ENCODE measurements at places on chromosomes 5 and 9. TPM values are rescaled to one million over a fixed set of nuclear protein-coding genes. Genes with fewer than 3 reads are reported as not detected.

GRCh38 chr5:83097689-83098231 is 20.4 kb downstream of the XRCC4 start:
- DNase-seq = no peak

GRCh38 chr9:96027251-96028131 is 152.0 kb downstream of the ERCC6L2 start:
- peak; percentile 63 for DNase-seq

DNA sequence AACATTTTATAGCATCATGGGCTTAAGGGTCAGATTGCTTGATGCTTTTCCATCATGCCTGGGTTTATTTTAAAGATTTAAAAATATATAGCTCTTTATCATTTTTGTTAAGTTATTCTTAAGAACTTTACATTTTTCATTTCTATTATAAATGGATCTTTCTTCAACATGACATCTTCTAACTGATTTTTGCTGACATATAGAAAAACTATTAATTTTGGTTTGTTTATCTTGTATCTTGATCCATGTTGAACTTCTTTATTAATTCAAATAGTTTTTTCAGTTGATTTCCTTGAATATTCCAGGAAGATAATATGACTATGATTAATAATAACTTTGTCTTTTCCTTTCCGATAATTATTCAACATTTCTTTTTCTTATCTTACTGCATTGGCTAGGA is 237.9 kb upstream of the CLINT1 start:
- no peak for DNase-seq

- DNase-seq = no peak
These were observed 8.3 kb downstream of the ITGA2 start for GRCh38 chr5:52997424-52997823.

GRCh38 chr5:66207800-66208561 is 63.9 kb downstream of the SREK1 start:
- DNase-seq = peak; percentile 97

DNA sequence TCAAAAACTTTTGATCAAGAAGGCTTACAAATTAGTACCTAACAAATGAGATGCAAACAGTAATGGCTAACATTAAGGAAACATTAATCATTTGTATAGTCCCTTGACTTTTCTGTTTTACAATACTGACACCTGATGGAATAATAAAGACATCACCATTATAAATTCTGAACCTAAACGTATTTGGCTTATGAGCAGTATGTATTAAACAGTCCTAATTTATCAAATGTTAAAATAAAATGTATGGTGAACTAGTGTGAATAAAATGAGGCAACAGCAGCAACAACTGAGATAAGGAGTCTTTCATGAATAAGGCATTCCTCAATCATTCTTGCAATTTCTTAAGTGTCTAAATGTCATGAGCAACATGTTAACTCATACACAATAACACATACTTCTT is 6.0 kb downstream of the PUM3 start:
- DNase-seq = no peak

GRCh38 chr9:131259916-131260597 is 16.3 kb downstream of the FAM78A start:
- no peak for DNase-seq

GRCh38 chr9:13331320-13331719 is 51.8 kb upstream of the MPDZ start:
- no peak for DNase-seq

GRCh38 chr5:175751369-175751768 is 93.5 kb downstream of the HRH2 start:
- DNase-seq = no peak

DNA sequence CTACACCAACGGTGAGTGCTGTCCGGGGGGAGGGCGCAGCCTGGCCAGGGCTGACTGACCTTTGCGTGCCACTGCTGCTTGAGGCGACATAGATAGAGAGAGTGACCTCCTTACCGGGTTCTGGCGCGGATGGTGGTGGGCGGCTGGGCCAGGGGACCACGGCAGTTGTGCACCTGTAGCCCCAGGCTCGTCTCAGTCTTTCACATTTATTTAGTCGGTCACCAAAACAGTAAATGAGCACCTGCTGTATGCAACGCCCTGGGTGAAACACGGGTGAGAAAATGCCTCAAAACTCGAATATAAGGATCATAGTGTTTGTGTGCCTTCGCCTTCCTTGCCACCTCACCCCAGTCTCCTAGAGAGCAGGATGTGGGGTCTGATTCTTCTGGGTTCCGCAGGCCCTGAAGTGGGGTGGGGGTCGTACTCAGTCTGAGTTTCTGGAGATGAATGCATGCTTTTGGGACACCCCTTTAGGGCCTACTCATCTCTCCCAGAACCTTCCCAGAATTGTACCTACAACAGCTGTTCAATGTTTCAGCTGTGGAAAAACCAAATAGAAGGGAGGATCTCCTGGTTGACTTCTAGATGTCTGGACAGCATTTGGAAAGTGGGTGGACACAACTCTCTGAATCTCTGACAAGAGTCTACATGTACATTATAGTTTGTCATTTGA is 714 bp downstream of the SEC24A start:
- peak; percentile 52 for DNase-seq

GRCh38 chr9:123176949-123177348 is 91.4 kb downstream of the STRBP start:
- DNase-seq = no peak

- no peak for DNase-seq
These were observed 65.3 kb downstream of the CFAP95 start for GRCh38 chr9:69885931-69886330.

DNA sequence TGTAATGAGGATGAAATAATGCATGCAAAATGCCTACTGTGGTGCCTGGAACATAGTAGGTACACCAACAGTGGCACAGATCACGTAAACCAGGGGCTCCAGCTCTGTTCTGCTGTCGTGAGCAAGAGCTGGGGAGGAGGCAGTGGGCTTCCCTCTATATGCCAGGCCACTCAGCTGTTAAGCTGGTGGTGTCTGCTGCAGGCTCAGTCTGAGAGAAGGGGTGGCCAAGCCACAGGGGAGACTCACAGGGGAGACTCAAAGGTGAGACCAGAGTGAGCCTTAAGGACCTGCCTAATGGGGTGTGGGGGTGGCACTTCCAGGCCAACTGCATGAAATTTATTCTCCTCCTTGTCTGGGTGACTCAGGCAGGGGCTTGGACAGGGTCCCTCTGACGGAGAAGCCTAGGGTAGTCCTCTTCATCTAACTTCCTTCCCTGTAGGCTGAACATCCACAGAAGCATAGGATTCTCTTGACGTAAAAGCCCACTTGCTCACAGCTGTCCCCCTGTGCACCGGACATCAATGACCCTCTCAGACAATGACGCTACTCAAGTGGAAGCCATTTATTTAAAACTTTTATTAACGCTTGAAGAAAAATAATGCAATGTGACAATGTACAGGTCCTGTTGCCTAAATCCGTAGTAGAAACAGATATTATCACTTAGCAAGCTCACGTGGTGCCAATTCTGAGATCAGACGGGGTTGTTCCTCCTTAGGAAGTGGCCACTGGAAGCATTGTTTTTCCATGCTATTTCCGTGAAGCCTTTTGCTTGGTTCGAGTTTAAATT is 13.9 kb downstream of the STC2 start:
- DNase-seq = no peak

- DNase-seq = no peak
These were observed 33.3 kb downstream of the NKX2-5 start for GRCh38 chr5:173201636-173202265.

DNA sequence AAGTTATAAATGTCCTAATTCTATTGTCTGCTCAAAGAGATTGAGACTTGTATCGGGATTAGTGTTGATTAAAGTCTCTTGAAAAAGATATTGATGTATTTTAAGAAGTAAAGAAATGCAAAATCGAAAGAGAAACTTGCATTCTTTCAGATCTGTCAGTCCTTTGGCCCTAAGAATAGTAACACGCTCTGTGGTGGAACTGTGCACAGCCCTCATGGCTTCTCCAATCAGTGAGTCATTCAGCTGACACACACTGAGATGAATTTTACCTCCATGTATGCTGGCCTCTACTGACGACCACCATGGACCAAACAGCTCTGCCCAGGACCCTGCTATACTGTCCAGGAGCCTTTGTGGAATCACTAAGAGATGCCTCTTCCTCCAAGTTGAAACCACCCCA is 232.4 kb downstream of the ESM1 start:
- DNase-seq = no peak

DNA sequence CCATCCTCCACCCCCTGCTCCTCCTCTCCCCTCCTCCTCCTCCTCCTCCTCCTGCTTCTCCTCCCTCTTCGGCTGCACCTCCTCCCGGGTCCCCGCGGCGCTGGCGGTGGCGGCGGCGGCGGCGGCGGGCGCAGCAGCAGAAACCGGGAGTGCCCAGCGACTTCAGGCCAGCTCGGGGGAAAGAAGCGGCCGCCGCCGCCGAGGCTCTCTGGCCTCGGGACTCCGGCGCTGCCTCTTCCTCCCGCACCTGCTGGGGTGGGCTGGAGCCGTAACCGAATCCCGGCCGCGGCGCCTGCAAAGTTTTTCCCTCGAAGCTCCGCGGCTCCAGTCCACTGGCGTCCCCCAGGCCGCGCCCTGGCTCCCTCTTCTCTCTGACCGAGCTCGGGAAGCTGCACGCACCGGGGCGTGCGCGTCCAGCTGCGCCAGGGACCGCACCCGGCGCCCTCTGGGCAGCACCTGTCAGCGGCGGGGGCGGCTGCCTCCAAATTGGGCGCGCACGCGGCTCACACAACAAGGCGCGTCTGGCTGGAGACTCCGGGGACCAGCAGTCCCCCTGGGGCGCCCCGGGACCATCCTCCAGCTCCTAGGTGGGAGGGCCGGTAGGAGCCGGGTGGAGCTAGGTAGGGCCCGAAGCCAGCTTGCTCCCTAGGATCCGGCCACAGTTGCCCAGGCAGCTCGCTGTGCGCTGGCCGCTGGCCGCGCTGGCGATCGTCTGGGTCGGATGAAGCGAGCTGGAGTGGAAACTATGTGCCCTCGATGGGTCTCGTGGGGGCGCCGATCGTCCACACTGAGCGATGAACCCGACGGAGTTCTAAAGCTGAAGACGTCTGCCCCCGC is at the start of gene MCTP1:
MCTP1 (minus strand) TSS at position 523 of the 837 bp plus-strand sequence.
- peak; percentile 67 for DNase-seq

- no peak for DNase-seq
These were observed 184.9 kb downstream of the SNX18 start for GRCh38 chr5:54702470-54702869.

DNA sequence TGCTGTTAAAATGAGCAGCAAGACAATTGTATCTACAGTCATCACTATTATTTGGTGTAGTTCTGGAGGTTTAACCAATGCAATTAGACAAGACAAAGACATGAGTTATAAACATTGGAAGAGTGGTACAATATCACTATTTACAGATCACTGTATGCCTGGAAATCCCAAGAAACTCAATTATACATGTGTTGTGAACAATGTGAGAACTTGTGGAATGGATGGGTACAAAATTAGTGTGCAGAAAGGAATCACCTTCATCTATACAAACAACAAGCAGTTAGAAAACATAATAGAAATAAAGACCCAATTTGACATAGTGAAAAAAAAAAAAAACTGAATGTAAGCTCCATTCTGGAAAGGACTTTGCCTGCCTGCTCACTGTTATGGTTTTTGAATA is 12.4 kb upstream of the CCDC112 start:
- DNase-seq = no peak

DNA sequence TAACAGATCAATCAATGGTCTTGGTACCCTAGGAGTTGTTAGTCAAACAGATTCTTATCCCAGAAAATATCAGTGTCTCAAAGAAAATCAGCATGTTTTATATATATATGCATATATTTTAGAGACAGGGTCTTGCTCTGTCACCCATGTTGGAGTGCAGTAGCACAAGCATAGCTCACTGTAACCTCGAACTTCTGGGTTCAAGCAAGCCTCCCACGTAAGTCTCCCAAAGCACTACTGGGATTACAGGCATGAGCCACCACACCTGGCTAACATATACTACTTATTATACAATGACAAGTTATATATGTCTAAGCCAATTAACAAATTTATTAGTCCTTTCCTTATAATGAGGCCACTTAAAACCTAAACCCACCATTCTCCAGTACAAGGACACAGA is 10.4 kb downstream of the RAB14 start:
- no peak for DNase-seq

- no peak for DNase-seq
These were observed 218.4 kb downstream of the CDK5RAP2 start for GRCh38 chr9:120361551-120361950.

- no peak for DNase-seq
These were observed 10.3 kb downstream of the PTPA start for GRCh38 chr9:129121483-129121882.

DNA sequence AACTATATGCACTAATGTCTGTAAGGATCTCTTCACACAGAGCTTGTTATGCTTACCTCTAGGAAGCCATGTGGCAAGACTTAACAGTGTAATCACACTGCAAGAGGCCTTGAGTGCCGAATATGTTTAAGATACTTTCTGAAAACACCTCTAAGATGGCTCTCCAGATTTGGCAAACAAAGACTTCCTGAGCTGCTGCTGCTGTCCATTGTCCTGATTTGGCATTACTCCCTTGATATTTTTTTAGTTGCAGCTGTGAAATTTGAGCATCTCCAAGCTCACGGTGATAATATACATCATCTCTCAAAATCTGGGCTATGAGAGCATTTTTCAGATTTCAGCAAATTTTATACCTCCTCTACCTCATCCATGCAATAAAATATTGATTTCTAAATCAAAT is 384.5 kb upstream of the CDH6 start:
- DNase-seq = no peak

GRCh38 chr5:45035991-45036390 is 227.2 kb downstream of the MRPS30 start:
- DNase-seq = no peak

- no peak for DNase-seq
These were observed 587.8 kb downstream of the PSAT1 start for GRCh38 chr9:78884611-78885150.

- no peak for DNase-seq
These were observed 18.5 kb downstream of the HMMR start for GRCh38 chr5:163478982-163479271.

Gene GABRA1
- total RNA-seq = not detected

Gene ARID3C
- not detected for total RNA-seq

Gene ZNF608
- 39.4 TPM for total RNA-seq

Gene HAUS6
- total RNA-seq = 8.5 TPM

Gene SLC23A1
- total RNA-seq = not detected

Gene TAF11L10
- not detected for total RNA-seq

Gene PCDHA5
- 0.54 TPM for total RNA-seq

Gene ZNF782
- 14.3 TPM for total RNA-seq

Gene GABBR2
- 13.6 TPM for total RNA-seq

Gene ABHD17B
- 33.6 TPM for total RNA-seq

Gene KLF9
- total RNA-seq = 126 TPM

Gene PCDHGA7
- 7.0 TPM for total RNA-seq

Gene NR5A1
- total RNA-seq = 0.40 TPM

Gene ZBED3
- 17.1 TPM for total RNA-seq

Gene GHR
- 14.6 TPM for total RNA-seq

All from thyroid gland (tissue), 4 donors.